ENCODE measurements at places on chromosomes 6 and 20.
A peak's percentile ranks its signal among the peaks of the same experiment; 100 is the strongest.

DNA sequence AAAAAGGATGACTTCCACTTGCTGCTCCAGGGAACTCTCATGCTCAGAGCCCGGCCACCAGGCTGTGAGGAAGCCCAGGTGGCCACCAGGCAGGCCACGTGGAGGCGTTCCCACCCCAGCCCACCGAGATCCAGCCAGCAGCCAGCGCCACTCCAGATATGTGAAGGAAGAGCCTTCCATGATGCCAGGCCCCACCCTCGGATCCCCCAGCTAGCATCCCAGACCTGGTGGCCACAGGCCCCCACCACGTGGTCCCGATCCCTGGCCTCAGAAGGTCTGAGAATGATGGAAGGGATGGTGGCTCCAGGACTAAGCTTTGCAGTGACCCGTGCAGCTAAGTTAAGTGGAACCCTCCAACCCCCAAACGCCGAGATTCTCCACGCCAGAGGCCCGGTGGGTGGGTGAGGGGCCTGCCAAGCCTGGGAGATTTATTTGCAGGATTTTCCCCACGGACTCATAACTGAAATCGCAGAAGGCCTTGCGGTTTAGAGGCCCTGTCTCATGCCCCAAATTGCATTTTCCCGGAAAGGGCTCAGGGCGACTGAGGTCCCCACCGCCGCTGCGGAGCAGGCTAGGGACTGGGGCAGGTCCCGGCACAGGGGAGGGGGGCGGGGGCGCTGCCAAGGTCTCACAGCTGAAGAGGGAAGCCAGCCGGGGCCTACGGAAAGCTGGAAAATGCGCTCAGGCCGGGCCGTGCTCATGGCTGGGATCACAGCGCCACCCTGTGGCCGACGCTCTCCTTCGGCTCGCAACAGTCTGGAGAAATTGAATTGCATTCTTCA is 31.1 kb upstream of the CST7 start:
- DNase-seq: peak; percentile 75

DNA sequence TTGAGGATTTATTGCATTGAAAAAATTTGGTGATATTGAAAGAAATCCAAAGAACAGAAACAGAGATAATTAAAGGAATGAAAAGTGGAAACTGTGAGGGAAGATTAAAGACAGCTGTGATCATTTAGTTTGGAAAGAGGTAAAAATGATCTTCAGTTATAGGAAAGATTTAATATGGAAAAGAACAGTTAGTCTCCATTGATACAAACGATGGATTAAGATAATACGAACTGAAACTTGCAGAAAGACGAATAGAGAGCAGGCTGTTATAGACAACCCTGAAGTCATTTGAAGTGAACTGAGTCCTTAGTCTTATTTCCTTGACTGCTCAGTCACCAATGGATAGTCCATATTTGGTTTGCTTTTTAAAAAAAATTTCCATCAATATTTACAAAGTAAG is 360.0 kb downstream of the NKAIN2 start:
- no peak for DNase-seq

- no peak for DNase-seq
Measured at GRCh38 chr20:57133926-57134650, 132.4 kb downstream of the BMP7 start.

DNA sequence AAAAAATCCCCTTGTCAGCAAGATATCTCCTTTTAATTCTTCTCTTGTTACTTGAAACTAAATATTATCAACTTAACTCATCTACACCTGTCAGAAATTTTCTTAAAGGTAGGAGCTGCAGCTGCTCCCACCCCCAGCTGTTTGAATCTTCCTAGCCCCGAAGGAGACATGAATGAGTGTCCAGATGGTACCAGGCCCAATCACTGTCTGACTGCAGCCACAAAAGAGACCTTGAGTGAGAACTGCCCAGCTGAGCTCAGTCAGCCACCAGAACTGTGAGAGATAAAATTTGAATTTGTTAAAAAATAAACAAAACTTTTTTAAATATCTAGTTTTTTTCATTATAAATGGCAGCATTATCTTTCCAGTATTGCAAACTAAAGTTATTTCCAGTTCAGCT is 84.7 kb downstream of the PRSS35 start:
- DNase-seq: no peak

DNA sequence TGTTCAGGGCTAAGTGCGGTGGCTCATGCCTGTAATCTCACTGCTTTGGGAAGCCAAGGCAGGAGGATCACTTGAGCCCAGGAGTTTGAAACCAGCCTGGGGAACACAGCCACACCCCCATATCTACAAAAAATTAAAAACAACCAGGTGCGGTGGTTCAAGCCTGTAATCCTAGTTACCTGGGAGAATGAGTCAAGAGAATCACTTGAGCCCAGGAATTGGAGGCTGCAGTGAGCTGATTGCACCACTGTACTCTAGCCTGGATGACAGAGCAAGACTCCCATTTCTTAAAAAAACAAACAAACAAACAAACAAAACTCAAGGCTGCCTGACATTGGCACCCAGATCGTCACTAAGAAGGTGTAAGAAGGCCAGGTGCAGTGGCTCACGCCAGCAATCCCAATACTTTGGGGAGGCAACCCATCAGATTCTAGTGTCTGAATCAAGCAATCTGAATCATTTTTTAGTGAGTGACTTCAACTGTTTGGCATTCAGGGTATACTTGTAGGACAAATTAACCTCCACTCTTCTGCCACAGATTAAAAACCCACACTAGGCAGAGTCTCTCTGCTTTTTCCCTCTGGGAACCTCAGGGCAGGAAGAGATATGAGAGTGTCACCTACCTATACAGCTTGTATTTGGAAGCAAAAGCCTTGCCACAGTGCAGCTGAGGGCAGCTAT is 6.1 kb downstream of the PLAGL2 start:
- no peak for DNase-seq

DNA sequence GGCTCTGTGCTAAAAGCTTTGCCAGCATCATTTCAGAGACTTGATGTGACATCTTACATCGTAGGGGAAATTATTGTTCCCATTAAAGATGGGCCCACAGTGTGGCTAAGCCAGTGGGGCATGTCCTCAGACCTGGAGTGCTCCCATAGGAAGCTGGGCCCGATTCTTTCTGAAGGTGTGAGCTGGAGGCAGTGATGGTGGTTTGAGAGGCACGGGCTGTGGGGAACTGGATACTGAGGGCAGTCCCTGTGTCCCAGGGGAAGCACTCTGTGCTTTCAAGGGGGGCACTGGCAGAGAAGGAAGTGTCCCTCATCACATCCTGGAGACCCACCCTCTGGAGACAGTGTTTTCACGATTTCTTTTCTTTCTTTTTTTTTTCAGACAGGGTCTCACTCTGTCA is 8.6 kb upstream of the FAM110A start:
- DNase-seq: no peak

DNA sequence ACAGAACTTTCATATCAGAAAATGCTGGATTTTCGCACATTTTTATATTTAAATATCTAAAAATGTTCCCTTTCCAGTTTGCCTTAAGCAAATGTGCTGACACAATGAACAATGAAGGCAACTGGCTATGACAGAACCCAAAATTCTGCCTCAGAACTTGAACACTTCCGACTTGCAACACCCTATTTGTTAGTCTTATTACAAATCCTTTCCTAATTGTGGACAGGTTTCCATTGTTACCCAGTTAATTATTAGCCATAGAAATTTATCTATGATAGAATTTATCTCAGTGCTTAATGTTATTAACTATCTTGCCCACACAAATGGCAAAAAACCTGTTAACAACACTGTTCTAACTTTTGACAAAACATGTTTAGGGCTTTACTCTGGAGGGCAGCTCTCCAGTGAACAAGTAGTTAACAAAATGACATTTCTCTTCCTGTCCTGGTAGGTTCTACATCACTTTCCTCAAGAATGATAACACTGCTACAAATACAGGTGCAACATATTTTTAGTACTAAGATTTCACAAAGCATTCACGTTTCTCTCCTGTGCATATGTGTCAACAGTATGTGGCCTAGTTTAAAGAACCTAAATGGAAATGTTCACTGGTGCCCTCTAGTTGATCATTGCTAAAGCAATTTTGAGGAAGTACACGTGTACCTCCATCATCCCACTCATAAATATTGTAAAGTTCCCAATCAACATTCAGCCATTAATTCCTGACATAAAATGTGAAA is 58.4 kb downstream of the HIVEP2 start:
- peak; percentile 45 for DNase-seq

- DNase-seq: no peak
Measured at GRCh38 chr6:3239110-3239830, 11.8 kb upstream of the TUBB2B start.

GRCh38 chr6:84119277-84119676 is 85.7 kb downstream of the MRAP2 start:
- no peak for DNase-seq

- no peak for DNase-seq
Measured at GRCh38 chr6:128883906-128884305, 968 bp downstream of the LAMA2 start.

- DNase-seq: no peak
Measured at GRCh38 chr6:33380272-33380981, 11.2 kb upstream of the KIFC1 start.

- DNase-seq: no peak
Measured at GRCh38 chr6:129604321-129604720, 105.7 kb downstream of the ARHGAP18 start.

GRCh38 chr6:107666981-107667601 is 157.0 kb downstream of the SCML4 start:
- DNase-seq: no peak

- peak; percentile 45 for DNase-seq
Measured at GRCh38 chr6:136501096-136501495, 49.1 kb downstream of the MAP7 start.

DNA sequence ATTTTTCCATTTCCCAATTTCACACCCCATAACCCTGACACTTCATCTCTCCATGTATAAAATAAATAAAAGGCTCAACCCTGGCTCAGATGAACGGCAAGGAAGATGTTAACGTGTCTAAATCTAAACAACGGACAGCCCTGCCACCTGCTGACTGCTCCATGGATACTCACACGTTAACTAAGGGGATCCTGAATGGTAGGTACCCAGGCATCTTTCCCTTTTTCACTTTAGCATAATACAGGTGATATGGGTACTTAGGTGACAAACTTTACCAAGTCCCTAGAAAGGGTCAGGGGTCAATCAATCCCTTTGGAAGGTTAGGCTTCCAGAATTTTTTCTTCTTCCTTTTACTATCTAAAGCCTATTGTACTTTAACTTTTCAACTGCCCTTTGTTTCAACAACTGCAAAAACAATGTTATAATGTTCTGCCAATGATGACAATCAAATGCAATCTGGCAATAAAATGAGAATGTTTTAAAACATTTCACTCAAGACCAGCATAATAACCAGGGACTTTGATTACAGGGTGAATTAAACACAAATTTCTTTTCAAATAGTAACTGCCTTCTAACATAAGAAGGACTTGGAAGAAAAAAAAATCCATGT is 52.4 kb upstream of the IPCEF1 start:
- DNase-seq: no peak

DNA sequence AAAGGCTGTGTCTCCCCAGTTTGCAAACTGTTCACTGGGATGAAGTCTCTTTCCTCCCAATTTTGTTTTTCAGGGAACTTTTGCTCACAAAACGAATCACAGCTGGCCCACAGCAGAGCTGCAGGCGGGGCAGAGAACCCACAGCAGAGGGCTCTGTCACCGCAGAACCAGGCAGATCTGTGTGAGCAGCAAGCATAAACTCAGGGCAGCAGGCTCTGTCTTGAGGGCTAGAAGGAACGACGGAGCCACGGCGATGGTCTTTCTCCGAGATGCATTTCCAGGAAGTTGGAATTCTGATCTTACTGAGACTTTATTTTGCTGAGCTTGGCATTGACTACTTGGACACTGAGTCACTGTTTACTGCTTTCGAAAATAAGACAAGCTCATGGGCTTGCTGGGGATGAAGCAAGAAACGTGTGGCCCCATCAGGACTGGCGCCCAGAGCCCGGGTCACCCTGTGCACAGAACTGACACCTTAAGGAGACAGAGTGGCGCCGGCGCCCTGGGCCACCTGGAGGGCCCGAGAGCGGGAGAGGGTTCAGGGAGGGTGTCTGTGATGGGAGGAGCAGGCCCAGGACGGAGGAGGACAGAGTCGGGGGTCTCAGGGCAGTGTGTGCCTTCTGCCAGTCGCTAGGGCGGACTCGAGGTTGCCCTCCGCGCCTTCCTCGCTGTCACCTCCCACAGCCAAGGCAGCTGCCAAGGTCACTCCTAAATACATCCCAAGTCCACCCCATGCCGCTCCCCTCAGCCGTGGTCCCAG is 106.3 kb upstream of the NXT1 start:
- DNase-seq: no peak

DNA sequence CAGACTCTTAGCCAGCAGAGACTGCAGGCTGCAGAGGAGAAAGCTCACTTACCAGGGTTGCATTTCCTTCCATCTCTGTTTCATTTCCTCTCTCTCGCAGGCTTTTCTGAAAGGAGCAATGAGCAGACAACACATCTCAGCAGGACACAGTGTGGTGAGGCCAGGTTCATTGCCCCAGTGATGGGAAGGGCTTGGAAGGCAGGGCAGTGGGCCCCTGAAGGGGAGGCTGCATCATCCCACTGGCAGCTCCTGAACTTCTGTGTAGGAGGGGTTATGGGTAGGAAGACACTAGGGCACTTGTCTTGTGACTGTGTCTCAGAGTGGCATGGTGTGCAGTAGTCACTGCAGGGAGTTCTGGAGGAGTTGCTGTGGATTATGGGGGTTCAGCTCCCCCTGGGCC is 246.8 kb downstream of the QKI start:
- no peak for DNase-seq

GRCh38 chr6:41216616-41217015 is 11.5 kb upstream of the TREML4 start:
- no peak for DNase-seq

- DNase-seq: no peak
Measured at GRCh38 chr6:169568314-169569087, 133.3 kb downstream of the WDR27 start.

DNA sequence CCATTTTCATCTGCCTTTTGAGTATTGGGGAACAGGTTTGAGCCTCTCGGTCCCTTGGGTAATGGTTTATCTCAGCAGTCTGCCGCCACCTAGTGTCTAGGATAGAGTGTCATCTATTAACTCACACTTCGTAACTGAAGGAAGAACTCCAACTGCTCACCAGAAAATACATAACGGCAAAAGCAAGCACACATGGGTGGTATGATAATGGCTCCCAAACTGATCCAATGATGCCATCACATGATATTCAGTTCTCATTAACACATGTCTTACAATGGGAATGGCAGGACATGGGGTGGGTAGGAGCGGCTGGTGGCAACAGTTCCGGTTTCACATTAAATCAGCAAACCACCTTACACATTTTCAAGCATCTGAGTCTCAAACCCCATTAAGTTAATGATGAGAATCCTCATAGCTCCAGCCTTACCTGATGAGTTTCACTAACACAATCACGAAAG is 110.7 kb upstream of the PHACTR1 start:
- DNase-seq: peak; percentile 74
